ENCODE measurements at places on chromosomes 13 and 19. TPM values are rescaled to one million over a fixed set of nuclear protein-coding genes. Genes with fewer than 3 reads are reported as not detected.

The ADAMTS10 gene
- not detected for total RNA-seq

- no peaks in the 10 kb centered on the region for H3K27me3 ChIP-seq
- no peak overlapping the region for H3K27ac ChIP-seq
- H3K4me3 ChIP-seq: no peak overlapping the region
- peak; percentile 30 for DNase-seq
- H3K4me1 ChIP-seq: no peaks in the 10 kb centered on the region
Measured at GRCh38 chr13:42769650-42770049, 11.7 kb upstream of the FAM216B start.

The NALCN gene
- 6.4 TPM for total RNA-seq

GRCh38 chr13:26619358-26619757, 61.9 kb downstream of the WASF3 start:
- H3K4me1 ChIP-seq: peaks cover 4% of the 10 kb centered on the region
- H3K27ac ChIP-seq: no peak overlapping the region
- no peaks in the 10 kb centered on the region for H3K27me3 ChIP-seq
- H3K36me3 ChIP-seq: peaks cover 2% of the 10 kb centered on the region
- peak; percentile 18 for DNase-seq

The GSX1 gene
- not detected for total RNA-seq

GRCh38 chr19:18666317-18666716, 17.2 kb upstream of the CRTC1 start:
- no peaks in the 10 kb centered on the region for H3K27me3 ChIP-seq
- H3K4me1 ChIP-seq: no peaks in the 10 kb centered on the region
- H3K4me3 ChIP-seq: no peak overlapping the region
- no peaks in the 10 kb centered on the region for H3K36me3 ChIP-seq
- no peak overlapping the region for H3K27ac ChIP-seq

GRCh38 chr13:21219036-21219381, 42.6 kb downstream of the MRPL57 start:
- H3K4me3 ChIP-seq: no peak overlapping the region
- no peaks in the 10 kb centered on the region for H3K4me1 ChIP-seq
- DNase-seq: no peak
- H3K27ac ChIP-seq: no peak overlapping the region
- no peaks in the 10 kb centered on the region for H3K36me3 ChIP-seq

GRCh38 chr19:6685962-6686627, 16.1 kb upstream of the TNFSF14 start:
- no peaks in the 10 kb centered on the region for H3K27me3 ChIP-seq
- DNase-seq: no peak
- no peak overlapping the region for H3K27ac ChIP-seq
- no peaks in the 10 kb centered on the region for H3K4me1 ChIP-seq
- no peak overlapping the region for H3K4me3 ChIP-seq

The CRX gene
- total RNA-seq: not detected

DNA sequence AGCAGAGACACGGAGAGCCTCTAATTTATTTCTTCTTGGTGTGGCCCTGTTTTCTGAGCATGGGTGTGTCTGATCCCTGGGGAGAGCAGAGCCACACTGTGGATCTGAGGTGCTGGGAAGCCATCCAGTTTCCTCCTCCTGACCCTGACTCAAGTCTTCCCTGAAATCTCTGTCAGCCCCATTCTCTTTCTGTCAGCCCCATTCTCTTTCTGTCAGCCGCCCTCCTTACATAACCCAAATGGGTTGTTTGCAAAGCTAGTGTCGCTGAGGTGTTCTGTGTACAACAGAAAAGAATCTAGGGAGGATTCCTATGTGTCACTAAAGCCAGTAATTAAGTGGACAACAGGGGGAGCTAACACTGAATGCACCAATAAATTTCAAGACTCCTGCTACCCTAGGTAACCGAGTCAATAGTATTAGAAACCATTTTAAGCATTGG, 50.2 kb downstream of the LRCH1 start:
- no peak overlapping the region for H3K27ac ChIP-seq
- DNase-seq: peak; percentile 11
- H3K36me3 ChIP-seq: no peaks in the 10 kb centered on the region
- H3K4me3 ChIP-seq: no peak overlapping the region
- no peaks in the 10 kb centered on the region for H3K27me3 ChIP-seq
- H3K4me1 ChIP-seq: peaks cover 46% of the 10 kb centered on the region

- H3K27me3 ChIP-seq: no peaks in the 10 kb centered on the region
- DNase-seq: no peak
- no peaks in the 10 kb centered on the region for H3K36me3 ChIP-seq
- no peaks in the 10 kb centered on the region for H3K4me1 ChIP-seq
- no peak overlapping the region for H3K4me3 ChIP-seq
Measured at GRCh38 chr13:39210961-39211534, 172.8 kb downstream of the NHLRC3 start.

The GRIN2D gene
- total RNA-seq: 1.0 TPM

DNA sequence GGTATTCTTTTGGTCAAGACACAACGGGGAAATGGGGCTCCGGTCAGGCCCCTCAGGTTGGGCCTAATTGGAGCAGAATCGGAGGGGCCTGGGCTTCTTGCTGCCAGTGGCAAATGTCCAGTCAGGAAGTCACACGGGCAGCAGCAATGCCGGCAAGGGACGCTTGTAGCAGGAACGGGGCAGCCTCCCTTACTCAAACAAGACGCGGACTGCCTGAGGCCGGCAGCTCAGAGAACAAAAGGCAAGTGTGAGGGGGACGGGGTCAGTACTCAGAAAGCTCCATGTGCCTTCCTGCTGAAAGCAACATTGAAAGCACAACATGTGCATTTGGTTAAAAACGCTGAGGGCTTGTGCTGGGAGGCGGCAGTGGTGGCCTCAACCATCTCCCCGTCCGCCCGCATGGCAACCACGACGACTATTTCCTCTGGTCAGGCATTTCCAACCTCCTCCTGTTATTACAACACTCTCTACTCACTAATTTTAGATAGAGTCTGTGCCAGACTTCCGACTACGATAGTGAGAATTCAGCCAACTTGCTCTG, 20.5 kb upstream of the RASA3 start:
- H3K27me3 ChIP-seq: no peaks in the 10 kb centered on the region
- no peak overlapping the region for H3K27ac ChIP-seq
- peaks cover 15% of the 10 kb centered on the region for H3K4me1 ChIP-seq
- H3K4me3 ChIP-seq: no peak overlapping the region
- DNase-seq: no peak
- no peaks in the 10 kb centered on the region for H3K36me3 ChIP-seq

The RXFP2 gene
- not detected for total RNA-seq

The MEIS3 gene
- total RNA-seq: 1.3 TPM

Measured in PC-3 (cell line).